ENCODE measurements at places on chromosomes 5 and 9.

DNA sequence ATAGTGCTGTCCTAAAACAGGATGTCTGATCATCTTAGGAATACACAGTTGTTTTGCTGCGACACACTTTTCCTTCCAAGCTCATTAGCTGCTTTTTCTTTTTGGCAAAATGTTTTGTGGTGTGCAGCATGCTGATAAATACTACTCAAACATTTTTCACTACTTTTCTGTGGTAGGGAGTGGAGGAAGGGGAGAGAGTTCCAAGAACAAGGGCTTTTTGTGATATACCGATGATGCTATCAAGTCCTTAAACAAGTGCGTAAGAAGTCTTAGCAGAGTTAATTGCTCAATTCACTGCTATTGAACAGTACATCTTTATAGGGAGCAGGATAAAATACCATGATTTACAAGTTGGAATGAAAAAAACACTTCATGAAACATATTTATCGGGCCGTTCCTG, 23.6 kb upstream of the TEK start:
- DNase-seq, result no peak

DNA sequence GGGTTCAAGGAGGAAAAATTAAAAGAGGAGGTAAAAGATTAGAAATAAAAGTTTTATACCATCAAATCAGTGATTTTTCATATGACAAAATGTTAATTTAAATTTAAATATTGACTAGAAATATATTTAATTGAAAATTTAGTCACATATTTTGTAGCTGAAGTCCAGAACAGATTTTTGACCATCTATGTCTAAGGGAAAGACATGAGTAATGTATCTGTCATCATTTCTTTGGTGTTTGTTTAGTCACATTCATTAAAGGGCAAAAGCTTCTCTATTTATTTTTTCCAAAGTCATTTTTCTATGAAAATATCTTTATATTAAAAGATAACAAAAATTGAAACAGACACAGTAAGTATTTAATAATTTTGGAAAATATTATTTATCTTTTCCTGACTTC, 252.0 kb upstream of the ISL1 start:
- no peak for DNase-seq

DNA sequence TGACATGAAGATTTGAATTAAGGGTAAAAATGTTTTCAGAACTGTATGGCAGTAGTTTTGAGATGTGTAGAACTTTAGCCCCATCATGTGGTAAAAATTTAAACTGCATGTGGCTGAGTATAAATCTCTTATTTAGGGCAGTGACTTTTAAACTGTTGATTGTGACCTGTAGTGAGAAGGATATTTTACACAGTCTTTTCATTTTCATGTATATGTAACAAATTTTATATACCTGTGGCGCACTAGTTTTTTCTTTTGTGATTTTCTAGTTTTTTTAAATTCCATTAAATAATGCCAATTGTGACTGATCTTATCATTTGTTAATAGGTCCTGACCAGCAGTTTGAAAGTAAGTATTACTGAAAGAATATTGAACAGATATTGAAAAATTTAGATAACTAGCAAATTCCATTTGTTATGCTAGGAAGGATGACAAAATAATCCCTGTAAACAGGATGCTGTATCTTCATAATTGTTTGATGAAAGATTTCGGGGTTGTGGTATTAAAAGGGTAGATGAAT, 47.2 kb downstream of the GPBP1 start:
- DNase-seq, result no peak

DNA sequence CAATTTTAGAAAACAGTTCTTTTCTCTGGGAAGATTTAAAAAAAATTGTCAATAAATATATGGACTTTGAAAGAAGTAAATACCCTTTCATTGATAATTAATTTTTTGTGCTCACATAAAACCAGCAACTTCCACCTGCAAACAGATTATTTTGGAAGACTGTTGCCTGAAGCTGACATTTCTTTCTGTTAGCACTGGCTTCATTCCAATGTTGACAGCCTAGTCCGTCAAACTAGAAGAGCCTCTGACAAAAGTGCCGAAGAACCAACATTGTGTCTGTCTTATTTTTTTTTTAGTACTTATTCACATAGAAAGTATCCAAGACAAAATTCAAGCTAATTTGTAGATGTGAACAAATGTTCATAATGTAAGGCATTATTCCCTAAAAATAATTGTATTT, 108.6 kb upstream of the TMEM161B start:
- no peak for DNase-seq

DNA sequence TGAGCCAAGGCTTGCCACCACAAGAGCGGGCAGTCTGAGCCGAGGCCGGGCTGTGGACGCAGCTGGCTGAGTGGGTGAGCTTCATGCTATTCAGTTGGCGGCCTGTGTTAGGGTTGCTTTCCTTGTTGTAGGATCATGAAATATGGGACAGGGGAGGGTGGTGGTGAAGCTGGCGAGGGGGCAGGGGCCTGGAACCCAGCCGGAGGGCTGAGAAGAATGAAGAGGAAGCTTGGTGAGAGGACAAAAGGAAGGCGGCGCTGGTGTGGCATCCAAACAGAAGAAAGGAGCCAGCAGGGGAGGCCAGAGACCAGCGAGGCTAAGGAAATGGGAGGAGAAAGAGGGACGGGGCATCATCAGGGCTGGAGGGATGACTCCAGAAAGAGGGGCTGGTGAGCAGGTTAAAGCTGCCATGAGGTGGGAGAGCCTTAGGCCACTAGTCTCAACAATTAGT, 18.3 kb downstream of the RALGPS1 start:
- DNase-seq, result no peak

GRCh38 chr9:136429683-136430491, 9.8 kb downstream of the INPP5E start:
- DNase-seq, result no peak

GRCh38 chr5:156137071-156137869, 189.7 kb upstream of the SGCD start:
- no peak for DNase-seq

DNA sequence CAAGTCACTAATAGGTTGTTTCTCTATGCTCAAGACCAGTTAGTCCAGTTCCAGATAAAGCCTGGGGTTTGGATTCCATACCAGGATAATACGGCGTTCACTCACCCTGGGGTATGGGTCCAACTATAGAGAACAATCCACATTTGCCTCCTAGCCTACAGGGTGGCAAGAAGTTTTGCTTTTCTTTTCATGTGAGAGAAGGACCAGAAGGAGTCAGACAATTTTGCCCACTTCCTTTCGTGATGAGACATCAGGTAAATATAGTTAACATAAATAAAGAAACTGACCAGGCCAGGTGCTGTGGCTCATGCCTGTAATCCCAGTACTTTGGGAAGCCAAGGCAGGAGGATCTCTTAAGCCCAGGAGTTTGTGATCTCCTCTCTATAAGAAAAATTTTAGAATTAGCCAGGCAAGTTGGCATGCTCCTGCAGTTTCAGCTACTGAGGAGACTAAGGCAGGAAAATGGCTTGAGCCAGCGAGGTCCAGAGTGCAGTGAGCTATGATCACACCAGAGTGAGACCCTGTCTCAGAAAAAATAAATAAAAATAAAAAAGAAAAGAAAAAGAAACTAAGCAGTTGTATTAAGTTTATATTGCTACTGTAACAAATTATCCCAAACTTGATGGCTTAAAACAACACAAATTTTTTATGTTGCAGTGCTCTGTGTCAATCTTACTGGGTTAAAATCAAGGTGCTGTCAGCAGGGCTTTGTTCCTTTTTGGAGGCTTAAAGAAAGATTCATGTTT, 7.5 kb upstream of the REEP5 start:
- DNase-seq, result no peak

DNA sequence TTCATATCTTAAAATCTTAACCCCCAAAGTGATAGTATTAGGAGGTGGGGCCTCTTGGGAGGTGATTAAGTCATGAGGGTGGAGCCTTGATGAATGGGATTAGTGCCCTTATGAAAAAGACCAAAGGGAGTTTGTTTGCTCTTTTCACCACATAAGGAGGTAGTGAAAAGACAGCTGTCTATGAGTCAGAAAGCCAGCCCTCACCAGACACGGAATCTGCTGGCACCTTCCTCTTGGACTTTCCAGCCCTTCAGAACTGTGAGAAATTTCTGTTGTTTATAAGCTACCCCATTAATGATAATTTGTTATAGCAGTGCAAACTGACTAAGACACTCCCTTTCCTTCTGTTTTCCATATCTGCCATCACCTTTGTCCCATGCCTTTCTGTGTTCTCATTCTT, 20.8 kb downstream of the IFNB1 start:
- DNase-seq, result no peak

DNA sequence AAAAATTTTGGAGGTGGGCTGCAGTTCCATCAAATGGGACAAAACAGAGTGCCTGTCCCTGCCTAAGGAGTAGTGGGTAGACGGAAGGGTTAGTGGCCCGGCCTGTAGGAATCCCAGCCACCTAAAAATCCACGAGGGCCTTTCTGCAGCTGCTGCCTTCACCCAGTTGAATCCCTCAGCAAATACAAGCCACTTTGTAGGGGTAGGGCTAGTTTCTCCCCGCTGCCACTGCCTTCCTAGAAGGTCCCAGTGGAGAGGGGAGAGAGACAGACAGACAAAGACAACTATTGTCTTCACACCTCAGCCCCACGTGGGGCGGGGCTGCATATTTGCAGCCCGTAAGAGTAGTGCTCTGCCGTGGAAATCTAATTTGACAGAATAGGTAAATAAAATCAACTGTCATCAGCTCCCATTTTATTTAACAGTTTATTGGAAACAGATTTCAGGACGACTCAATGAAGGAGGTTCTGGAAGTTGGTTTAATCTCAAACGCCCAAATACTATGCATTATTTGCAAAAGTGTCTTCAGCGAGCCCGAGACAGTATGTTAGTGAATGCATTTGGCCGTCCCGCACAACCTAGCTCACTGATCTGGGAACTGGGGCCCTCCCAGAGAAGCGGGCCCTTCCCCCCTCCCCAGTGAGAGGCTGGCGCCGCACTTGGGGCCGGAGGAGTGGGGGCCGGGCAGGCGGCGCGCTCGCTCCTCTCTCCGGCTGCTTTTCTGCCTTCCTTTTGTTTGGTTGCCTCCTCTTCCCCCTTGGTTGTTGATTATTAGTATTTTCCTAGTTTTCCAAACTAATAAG, 67.6 kb upstream of the TBCA start:
- DNase-seq, result no peak

- DNase-seq, result no peak
These were observed 16.3 kb upstream of the MROH2B start for GRCh38 chr5:41087461-41087860.

DNA sequence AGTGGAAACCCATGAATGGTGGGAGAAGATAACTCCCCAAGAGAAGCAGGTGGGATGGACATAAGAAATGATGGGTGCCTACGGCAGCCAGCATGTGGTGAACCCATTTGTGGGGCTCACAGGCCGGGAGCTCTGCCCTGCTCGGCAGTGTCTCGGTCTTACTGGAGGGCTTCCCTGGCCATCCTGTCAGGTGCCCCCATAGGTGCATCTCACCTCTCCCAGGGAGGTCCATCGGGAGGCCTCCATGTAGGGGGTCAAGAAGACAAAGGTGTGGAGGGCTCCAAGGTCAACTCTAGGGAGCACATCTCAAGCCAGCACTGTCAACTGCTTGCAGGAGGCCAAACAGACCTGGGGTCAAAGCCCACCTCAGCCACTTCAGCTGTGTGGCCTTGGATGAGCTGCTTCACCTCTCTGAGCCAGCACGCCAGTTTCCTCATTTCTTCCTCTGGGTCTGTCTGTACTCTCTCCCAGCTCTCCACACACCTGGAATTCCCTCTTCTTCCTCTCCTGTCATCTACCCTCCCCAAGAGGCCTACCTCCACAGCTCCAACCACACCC, 10.5 kb upstream of the ADGRD2 start:
- no peak for DNase-seq

- DNase-seq, result no peak
These were observed 34.9 kb upstream of the FCHO2 start for GRCh38 chr5:72920690-72921502.

DNA sequence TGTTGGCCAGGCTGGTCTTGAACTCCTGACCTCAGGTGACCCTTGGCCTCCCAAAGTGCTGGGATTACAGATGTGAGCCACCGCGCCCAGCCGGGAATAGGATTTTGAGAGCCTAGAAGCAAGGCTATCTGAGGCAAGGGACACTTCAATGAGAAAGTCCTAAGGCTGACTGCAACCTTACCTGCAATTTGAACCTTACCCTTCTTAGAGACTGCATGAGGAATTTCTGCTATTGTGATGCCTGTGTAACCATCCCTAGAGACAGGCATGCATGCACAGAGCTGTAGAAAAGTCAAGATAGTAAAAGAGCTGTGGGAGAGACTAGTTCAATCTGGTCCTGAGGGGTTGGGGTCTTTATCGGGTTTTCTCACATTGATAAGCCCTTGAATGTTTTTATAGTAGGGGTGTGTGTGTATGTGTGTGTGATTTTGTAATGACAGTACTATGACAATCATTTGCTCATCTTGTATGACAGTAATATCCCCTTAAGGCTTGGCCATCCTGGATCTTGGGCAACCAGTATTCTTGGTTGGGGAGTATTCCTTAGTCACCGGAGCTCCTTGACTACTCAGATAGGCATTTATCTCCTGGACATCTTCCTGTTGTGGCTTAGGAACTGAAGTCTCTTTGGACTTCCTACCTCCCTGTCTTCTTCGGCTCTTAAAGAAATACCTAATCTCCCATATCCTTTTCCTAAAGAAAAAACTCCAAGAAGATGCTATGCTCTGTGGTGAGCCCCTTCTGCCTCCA, 11.2 kb downstream of the DNAJB5 start:
- no peak for DNase-seq

DNA sequence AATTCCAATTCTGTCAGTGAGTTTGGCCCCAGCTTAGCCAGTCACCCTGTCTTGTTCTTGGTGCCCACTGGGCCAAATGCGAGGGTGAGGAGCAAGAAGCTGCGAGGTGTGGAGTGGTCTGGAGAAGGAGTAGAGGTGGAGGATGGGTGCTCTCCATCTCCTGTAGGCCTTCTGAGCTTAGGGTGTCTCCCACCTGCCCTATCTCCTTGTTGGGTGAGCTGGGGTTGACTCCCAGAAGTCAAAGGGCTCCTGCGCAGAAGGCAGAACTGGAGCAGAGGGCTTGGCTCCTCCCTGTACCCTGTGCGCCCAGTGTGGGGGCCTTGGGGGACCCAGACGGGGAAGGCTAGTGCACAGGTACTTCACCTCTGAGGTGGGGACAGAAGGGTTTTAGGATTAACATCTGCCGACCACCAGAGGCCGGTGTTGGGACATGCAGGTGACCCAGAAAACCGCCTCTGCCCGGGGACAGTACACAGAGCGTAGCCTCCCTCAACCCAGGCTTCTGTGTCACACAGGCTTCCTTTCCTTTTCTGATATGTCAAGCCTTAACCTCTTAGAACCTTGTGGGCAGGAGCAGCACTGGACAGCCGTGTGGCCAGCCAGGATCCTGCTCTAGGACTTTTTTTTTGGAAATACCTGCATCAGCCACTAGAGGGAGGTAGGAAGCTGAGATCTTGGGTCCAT, 16.9 kb downstream of the IL5 start:
- DNase-seq, result peak; percentile 10

- DNase-seq, result no peak
These were observed 207.1 kb downstream of the DCP2 start for GRCh38 chr5:113183694-113184093.

GRCh38 chr9:101408374-101409078, 9.9 kb downstream of the ZNF189 start:
- DNase-seq, result no peak

DNA sequence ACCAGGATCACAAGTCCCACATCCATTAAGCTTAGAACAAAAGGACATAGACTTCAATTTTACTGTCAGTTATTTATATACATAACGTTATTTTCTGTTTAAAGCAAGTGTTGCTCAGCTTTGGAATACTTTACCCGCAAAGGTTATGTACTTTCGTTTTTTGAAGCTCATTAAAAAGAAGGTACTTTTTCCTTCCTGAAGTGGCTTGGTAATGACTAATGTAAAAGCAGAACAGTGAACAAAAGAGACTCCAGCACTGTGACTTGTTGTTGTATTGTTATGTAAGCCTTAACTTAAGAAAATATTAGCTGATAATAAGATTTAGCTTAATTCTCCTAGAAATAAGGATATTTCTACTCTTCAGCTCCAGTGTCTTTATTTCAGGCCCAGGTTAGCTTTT, 97.3 kb upstream of the SLCO6A1 start:
- DNase-seq, result no peak
